ENCODE measurements at places on chromosomes 7 and 10.

DNA sequence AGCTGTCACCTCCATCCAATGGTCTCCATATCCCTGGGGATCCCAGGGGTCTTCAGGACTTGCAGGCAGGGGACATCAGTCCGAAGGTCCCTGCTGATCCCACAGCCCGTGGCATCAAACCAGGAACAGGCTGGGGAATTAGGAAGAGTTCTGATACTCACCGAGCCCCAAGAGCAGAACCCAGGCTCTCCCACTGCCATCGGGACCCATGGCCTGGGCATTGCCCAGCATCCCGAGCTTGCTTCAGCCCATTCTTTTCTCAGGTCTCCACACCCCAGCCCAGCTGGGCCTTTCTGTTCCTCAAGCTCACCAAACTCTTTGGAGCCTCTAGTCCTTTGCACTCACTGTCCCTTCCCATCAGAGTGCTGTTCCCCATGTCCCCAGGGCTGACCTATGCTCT, 280.9 kb downstream of the GRID1 start:
- DNase-seq = no peak

- DNase-seq = no peak
These were observed 46.3 kb upstream of the PIK3CG start for GRCh38 chr7:106818736-106819135.

DNA sequence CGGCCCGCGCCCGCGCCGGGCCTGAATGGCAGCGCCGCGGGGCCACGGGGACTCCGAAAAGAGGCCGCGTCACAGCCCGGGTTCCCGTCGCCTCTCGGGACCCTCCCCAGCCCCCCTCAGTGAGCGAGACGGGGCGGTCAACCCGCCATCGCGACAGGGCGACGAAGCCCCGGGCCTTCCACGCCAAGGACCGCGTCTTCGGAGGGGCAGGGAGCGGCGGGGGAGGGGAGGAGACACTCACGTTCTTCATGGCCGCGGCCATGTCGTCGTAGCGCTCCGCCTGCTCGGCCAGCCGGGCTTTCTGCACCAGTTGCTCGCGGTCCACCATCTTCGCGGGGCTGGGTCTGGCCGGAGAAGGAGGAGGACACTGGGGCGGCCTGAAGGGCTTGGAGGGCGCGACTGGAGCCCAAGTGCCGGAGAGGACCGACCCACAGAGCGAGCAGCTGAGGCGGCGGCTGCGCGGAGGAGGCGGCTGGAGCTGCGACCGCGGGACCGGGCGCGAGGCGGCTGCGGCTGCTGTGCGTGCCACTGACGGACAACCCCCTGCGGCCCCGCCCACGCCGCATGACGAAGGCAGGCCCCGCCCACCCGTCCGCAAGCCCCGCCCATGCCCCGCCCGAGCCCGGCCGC, at the start of gene YWHAG:
Gene YWHAG, minus strand, starts transcription at position 511 of the 630 bp plus-strand sequence. Its CDS starts 183 bp downstream, at position 328.
- DNase-seq = peak; percentile 62

DNA sequence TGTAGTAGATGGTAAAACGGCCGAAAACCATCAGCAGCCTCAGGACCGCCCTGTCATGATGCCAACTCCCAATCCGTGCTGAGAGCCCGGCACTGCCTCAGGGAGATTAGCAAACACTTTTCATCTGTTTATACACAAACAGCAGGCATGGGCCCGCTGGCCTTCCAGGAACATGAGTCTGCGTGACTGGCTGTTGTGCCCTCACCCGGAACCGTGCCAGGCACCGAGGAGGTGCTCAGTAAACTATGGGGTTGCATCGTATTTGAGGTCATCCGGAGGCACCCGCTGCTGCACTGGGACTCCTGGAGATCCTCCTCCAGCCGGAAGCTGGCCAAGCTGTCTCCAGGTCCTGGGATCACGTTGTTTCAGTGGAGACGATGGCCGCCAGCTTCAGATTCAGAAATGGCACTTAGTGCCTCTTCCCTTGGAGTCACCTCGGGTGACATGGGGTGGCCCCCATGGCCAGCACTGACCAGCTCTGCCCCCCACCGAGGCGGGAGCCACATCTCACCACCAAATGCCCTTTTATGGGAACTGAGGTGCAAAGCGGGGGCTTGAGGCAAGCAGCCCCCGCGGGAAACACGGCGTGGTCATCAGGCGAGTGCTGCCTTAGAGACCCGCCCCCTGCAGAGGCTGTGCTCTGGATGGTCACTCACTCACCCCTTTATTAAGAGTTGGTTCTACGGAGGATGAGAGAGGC, 585.9 kb downstream of the PTPRN2 start:
- DNase-seq = no peak

- no peak for DNase-seq
These were observed 608 bp downstream of the ACHE start for GRCh38 chr7:100894860-100895700.

DNA sequence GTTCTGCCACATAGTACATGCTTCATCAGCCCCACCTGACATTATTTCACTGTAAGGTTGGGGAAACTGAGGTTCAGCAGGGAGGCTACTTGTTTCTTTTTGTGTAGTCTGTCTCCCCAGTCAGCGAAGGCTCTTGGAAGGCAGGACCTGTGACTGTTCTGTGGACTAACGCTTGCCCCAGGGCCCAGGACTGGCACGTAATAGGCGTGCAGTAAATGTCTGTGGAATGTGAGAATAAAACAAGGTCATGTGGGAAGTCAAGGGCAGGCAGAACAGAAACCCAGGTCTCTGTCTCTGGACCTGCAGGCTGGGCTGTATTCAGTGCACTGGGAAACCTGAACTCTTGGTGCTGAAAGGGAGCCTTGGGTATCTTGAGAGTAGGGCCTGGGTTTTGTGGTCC, 168.7 kb downstream of the RPS24 start:
- DNase-seq = no peak

DNA sequence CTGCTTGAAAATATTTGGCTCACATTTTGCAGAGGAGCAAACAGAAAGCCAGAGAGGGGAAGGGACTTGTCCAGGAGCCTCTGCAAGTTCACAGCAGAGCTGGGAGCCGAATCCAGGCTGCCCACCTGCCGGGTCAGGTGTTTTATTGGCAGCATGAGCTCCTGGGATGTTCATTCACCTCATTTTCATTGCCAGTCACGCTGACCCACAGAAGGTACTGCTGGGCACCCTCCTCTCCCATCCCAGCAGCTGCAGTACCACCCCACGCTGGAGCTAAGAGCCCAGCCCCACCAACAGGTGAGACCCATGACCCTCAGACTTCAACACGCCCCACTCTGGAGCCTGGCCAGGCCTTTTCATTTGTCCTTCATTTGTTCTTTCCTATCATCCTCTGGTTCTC, 102.7 kb downstream of the GRID1 start:
- no peak for DNase-seq

GRCh38 chr7:13990319-13990983, 985 bp upstream of the ETV1 start:
- no peak for DNase-seq

- DNase-seq = no peak
These were observed 36.0 kb upstream of the SPOCK2 start for GRCh38 chr10:72124381-72124780.

GRCh38 chr10:70584909-70585544, 17.5 kb downstream of the PRF1 start:
- no peak for DNase-seq

DNA sequence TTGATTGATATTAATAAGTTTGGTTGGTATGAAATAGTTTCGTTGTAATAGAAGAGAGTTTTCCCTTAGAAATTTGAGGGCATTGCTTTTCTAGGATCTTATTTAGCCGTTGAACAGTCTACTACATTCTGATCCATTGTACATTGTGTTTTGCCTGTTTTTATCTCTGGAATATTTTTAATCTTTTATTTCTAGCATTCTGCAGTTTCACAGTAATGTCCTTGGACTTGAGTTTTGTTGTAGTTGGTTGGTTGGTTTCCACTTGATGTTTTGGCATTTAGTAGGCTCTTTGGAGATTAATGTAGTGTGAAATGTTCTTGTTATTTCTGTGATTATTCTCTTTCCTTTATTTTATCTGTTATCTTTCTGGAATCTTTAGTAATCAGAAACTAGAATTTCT, 112.4 kb downstream of the CCSER2 start:
- DNase-seq = no peak

DNA sequence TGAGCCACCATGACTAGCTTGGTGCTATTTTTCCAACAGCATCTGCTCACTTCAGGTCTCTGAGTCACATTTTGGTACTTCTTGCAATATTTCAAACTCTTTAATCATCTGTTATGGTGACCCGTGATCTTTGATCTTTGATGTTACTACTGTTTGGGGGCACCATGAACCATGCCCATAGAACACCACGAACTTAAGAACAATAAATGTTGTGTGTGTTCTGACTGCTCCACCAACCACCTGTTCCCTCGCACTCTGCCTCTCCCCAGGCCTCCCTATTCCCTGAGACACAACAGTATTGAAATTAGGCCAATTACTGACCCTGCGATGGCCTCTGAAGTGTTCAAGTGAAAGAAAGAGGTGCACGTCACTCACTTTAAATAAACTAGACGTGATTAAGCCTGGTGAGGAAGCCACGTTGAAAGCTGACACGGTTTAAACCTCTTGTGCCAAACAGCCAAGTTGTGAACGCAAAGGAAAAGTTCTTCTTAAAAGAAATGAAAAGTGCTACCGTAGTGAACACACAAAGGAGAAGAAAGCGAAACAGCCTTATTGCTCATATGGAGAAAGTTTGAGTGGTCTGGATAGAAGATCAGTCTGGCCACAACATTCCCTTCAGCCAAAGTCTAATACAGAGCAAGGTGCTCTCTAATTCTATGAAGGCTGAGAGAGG, 27.2 kb upstream of the ATP6V0A4 start:
- no peak for DNase-seq

GRCh38 chr10:102967123-102967522, 49.0 kb downstream of the CNNM2 start:
- no peak for DNase-seq

DNA sequence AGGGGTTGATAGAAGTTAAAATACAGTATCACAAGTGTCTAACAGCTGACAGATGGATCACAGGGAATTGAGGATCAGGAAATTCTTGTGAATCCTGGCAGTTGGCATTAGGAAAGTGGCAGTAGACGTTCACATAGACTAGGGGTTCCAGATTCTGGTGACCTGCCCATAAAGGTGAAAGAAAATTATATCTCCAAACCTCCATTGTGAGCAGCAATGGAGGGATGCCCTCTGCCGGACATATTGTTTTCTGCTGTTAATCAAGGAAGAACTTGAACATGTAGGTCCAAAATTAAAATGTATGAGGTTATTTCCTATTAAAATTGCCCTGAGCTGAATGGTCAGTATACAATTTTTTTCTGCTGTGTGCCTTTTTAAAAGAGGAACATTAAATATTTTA, 5.1 kb downstream of the NME8 start:
- DNase-seq = no peak

DNA sequence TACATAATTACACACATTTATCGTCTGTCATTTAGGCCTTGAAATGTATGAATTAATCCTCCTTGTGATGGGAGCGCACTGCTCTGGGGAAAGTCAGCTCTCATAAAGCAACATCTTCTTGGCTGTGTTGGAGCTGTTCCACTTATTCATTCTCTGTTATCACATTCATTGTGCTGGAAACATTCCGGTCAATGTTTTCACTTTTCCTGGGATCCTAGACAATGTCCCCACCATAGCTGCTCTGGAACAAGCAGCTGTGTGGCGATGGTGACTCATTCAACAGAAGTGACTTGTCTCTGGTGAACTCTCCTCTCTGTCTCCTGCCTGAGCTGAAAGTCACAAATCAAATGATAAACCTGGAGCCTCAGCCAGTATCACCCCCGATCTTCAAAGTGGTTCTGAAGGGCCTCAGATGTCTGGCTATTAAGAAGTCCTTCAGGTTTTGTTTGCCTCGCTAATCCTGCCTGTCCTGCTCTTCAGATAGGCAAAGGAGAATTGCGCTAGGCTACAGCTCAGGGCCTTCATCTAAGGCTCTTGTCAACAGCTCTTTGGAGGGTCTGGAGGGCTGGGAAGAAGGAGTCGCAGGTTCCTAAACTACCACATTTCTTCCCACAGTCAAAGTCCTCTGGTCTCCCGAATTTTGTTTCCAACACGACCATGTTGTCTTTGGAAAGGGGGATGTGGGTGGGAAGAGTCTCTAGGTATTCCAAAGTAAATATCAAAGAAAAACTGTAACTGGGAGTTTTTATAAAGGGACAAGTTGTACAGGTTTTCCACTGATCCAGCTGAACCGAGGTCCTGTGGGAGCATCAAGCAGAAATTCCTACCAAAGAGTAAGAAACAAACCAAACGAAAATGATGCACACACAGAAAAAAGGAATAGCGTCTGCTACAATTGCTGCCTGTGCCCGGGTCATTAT, 29.3 kb downstream of the KLF6 start:
- no peak for DNase-seq

GRCh38 chr10:119166118-119166500, 595 bp upstream of the SFXN4 start:
- DNase-seq = no peak

DNA sequence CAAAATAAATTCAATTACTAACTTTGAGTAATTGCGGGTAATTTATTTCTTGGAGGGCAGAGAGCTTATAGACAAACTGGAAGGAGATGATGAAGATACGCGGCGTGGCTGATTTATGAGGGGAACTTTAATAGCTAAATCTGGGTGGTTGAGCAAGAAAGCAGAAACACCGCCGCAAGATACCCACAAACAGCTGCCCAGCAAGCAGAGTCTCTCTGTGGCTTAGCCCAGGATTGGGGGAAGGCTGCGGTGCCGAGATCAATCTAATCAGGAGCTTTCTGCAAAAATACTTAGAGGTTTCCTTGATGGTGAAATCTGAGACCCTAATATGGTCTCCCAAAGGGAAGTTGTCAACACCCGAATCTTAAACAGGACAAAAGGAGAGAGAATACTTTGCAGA, 94.9 kb upstream of the MGMT start:
- DNase-seq = no peak

GRCh38 chr10:14658331-14659127, 116.2 kb downstream of the FAM107B start:
- DNase-seq = no peak

DNA sequence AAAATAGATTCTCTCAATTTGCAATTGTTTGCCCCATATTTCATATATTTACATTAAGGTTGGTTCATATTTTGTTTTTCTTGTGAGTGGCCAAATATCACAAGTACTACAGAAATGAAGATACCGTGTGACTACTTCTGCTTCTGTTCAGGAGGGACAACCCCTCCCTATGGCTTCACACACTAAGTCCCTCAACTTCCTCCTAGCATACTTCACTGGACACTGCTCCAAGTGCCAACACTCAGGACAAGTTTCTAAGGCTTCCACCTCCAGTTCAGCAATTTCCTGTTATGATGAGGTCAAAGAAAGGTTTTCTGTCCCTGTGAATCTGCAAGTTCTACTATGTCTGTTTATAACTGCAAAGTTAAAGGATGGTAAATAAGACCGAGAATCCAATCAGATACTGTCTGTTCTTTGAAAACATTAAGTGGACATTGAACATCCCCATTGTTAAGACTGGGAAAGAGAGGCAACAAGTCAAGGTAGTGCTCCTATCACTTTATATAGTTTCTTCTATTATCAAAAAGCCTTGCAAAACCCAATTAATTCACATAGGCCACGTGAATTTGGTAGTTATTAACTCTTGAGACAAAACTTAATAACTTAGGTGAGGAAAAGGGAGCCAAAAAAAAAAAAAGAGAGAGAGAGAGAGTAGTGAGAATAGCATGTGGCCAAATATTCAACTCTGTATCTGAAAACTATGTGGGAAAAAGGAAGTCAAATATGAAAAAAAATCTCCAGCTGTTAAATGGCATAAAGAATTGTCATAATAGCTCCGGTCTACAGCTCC, 81.3 kb upstream of the DKK1 start:
- DNase-seq = no peak

Measured in GM19239 (cell line).